ENCODE measurements at places on chromosomes 16 and 17.

DNA sequence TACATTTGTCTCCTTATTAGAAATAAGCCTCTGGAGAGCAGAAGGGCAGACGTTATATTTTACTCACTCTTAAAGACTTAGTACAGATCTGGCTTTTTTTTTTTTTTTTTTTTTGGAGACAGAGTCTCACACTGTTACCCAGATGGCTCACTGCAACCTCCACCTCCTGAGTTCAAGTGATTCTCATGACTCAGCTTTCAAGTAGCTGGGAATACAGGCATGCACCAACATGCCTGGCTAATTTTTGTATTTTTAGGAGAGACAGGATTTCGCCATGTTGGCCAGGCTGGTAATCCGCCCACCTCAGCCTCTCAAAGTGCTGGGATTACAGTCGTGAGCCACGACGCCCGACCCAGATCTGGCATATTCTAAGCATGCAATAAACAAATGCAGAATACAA is 36.4 kb upstream of the TMEM97 start:
- DNase-seq = no peak

DNA sequence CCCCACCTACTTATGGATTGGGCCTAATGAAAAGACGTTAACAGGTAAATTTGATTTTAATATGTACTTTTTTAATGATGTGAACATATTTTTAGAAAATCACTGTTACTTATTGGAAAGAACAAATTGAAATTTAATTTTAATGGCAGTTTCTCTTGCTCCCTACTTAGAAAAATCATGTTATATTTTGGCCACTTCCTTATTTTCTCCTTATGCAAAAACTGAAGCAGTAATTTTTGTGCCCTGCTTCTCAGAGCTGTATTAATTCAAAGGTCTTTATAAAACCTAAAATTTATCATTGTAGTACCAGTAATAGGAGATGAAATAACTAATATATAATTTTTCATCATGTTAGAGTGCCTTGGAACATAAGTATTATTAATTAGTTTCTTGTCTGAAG is 2.8 kb downstream of the ZPBP2 start:
- DNase-seq = no peak

DNA sequence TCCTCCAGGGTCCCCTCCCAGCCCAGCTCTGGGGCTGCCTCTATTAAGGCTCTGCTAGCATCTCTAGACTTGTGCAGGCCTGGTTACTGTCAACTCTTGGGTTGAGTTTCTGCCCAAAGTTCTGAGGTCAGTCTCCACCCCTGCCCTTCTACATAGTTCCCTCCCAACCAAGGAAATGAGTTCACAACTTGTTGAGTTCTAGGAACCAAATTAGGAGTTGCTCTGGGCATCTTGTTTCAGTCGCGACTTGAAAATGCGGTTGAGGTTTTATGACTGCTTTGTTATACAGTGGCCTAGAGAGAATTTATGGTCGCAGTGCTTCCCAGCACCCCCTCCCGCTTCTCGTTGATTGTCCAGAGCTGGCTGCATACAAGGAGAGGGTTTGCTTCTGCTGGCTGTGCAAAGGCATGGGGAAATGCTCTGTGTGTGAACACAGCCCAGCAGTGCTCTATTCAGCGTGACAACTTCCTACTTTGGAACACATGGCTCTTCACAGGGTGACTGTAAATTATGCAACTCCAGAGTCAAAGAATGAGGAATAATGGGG is 20.2 kb downstream of the GNAO1 start:
- DNase-seq = no peak

DNA sequence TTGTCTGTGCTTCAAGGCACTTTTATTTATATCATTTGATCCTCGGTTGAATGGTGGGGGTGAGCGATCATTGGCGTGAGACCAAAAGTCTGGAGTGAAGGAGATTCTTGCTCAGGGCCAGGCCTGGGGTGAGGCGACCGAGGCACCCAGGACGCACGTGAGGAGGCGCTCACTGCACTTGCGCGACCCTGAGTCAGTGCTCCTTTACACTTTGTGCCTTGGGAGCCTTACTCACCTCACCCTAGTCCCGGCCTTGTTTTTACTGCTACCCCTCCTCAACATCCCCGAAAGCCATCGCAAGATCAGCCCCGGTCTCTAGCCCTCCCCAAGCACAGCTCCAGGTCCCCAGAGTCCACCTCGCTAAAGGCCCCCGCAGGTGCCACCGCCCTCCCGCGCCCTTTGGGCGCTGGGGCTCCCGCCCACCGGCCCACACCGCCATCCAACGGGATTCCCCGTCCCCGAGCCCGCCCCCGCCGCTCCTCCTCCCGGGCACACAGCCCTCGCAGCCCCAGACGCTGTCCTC is 496 bp downstream of the EZH1 start:
- DNase-seq = peak; percentile 60

DNA sequence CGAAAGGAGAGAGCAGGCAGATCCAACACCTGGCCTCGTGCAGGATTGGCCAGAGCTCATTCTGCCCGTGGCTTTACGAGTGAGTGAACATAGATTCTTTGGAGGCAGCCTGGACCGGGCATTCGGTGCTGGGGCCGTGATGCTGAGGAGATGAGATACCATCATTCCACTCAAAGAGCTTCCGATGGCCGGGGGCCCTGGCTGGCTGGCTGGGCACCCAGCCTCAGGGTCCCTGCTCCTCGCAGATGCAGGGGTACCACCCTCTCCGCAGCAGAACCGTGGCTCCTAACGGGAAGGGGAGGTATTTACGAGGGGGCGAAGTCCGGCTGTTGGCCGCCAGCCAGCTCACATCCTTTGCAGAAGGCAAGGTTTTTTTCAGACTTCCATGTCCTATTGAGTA is 66.1 kb upstream of the FOXF1 start:
- DNase-seq = no peak
